Adrenal gland (tissue), 19 donors: ENCODE measurements at places on chromosomes 2 and 18. TPM values are rescaled to one million over a fixed set of nuclear protein-coding genes. Genes with fewer than 3 reads are reported as not detected.

DNA sequence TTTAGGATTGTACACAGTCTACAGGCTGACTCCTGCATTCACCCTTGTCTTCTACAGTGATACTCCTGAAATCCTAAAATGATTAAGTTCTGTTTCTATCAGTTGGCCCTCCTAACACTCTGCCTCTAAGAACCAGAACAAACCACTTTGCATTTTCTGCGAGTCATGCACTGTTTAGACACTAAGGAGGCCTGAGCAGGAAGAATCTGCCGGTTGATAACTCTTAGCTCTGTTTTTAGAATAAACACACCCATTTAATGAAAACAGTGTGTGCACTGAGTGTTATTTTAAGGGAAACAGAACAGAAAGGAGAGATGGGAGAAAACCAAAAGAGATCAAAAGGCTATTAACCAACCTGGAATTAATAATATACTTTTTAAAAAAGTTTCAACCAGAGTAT, 22.9 kb upstream of the SSB start:
- DNase-seq, result no peak

GRCh38 chr2:216210701-216211540, 101.8 kb downstream of the XRCC5 start:
- no peak for DNase-seq

DNA sequence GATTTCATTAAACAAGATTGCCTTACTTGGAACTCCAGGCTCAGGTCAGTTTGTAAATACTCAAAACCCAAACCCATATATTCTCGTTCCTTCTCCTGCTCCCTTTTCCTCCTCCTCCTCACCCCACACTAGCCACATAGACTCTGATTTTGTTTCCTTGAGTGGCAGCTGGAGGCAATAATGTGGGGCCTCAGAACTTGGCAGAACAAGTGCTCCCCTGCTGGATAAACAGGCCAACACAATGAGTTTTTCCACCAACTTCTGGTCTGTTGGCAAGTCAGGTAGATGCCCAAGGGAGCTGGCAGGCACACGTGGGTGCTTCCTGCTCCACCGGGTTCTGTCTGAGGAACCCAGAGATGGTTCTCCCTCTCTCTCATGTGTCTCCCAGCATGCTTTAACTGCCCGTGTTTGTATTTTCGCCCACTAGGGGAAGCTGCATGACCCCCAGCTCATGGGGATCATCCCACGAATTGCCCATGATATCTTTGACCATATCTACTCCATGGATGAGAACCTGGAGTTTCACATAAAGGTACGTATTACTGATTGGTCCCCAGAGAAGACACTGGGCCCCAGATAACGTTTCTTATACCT, 61.9 kb downstream of the KIF5C start:
- no peak for DNase-seq

EIF2AK2 gene
- total RNA-seq, result 35.7 TPM

GRCh38 chr18:50911006-50911405, 32.1 kb downstream of the ME2 start:
- DNase-seq, result no peak

DNA sequence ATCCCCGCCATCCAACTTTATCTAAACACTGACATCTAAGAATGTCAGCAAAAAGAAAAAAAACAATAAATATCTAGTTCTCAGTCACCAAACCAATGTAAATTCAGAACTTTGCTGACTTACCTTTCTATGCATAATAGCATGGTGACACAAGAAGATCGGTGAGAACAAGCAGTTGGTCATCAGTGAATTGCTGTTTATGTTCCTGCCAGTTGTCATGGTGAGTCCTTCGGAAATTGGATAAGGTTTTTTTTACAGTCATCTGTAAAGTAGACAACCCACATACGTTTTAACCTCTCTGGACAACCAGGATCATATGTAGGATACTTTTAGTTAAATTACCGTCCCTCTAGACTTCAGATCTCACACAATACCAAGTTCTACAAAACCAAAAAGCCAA, 6.2 kb upstream of the GPR75 start:
- no peak for DNase-seq
